Stimulated activated CD8-positive, alpha-beta memory T cell treated with anti-CD3 and anti-CD28 coated beads, Interleukin-4, amount 100 ng/mL, for 1 hour (primary cell): ENCODE measurements at places on chromosomes 7 and 10.

DNA sequence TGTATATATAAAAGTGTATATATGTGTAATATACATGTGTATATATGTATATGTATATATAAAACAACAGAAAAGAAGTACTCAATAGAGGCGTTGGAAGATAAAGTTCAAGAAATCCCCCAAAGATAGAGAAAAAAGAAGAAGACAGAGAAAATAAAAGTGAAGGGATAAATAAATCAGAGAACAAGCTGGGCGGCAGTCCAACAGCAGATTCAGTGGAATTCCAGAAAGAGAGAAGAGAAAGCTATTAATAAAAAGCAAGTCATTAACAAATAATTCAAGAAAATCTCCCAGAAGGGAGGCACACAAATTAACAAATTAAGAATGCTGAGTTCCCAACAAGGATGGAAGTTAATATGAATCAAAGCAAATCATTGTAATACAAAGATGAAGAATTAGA is 59.3 kb upstream of the RNF148 start:
- no peak for DNase-seq

- DNase-seq = no peak
Measured at GRCh38 chr7:157907091-157907490, 570.3 kb downstream of the DNAJB6 start.

- no peak for DNase-seq
Measured at GRCh38 chr7:28674359-28674782, 262.1 kb downstream of the CREB5 start.

DNA sequence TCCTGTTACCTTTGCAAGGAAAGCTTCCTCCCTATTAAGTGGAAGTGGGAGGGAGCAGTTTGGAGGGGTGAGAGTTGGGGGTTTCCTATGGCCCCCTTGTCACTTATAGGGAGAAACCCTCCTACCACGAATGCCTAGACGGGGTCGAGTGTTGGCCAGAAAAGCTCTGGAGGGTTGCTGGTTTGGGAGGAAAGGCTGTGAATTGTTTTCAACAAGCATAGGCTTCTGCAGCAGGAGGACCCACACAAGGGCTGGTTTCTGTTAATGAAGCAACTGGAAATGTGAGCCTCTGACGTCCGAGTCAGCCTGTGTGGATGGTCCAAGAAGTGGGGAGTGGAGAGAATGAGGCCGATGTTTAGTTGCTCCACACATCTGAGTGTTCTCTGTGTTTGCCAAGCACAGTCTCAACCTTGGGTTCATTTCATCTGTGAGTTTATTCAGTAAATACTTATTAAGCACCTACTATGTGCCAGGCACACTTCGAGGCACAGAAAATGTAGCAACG is 37.3 kb upstream of the LEP start:
- DNase-seq = no peak

- no peak for DNase-seq
Measured at GRCh38 chr10:61975391-61975932, 74.0 kb downstream of the ARID5B start.

DNA sequence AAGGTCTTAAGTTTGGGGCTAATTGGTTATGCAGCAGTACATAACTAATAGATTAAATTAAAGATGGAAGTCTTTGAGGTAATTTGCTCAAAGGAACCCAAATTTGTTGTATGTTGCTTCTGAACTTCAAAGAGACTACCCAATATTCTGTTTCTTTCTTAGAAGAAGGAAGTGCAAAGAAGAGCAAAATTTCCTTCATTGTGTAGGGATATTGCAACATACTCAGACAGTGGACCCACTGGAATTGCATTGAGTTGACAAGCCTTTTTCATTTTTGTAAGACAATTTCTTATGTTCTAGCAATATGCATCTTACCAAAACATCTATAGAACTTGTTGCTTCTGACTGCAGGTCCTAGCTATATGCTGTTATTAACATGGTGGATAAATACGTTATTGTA is 527.8 kb downstream of the SH2D4B start:
- no peak for DNase-seq

DNA sequence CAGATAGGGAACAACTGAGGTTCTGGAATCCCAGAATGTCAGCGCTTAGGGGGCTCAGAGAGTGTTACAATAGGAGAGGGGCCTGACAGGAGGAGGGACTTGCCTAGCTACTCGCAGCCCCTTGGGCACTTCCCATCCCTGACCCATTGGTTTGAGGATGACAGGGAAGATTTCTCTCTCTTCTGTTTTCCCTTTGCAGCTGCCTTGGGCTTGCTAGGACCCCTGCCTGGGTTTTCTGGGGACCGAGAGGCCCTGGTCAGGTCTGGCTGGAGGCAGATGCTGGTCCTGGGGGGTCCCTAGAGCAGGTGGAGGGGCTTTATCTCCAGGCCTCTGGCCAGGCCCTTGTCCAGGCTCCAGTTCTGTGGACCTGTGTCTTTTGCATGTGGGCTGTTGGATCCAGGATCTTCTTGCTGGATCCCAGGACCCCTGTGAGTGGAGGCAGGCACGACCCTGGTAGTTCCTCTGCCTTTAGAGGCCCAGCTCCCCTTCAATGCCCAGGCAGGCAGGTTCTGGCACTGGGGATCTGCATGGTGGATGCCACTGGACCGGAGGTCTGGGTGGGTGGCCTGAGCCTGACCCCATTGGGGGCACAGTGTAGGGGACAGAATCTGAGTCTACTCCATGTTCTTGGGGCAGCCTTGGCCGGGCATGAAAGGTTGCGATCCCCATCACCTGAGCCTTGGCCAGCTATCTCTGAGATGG is 26.9 kb downstream of the RAMP3 start:
- no peak for DNase-seq

DNA sequence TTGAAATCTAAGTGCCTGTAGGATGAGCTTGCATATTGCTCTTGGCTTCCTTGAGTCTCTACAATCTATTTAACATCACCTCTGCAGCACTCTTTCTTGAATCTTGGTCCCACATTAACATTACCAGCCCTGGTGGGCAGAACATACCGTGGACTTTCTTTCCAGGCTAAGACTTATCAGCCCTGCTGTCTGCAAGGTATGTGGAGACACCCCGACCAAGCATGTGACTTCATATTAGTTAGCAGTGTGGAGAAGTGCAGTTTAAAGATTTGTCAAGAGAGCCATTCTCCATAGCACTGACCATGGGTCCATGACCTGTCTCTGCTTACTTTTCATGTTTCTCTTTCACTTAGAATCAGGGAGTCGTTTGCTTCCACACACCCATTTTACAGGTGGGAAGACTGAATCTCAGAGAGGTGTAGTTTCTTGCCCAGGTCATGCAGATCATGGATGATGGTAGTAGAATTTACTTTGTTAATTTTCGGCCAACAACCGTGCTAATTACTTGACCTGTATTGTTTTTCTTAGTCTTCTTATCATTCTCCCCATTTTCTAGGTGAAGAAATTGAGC is 6.0 kb downstream of the CCNY start:
- DNase-seq = no peak

DNA sequence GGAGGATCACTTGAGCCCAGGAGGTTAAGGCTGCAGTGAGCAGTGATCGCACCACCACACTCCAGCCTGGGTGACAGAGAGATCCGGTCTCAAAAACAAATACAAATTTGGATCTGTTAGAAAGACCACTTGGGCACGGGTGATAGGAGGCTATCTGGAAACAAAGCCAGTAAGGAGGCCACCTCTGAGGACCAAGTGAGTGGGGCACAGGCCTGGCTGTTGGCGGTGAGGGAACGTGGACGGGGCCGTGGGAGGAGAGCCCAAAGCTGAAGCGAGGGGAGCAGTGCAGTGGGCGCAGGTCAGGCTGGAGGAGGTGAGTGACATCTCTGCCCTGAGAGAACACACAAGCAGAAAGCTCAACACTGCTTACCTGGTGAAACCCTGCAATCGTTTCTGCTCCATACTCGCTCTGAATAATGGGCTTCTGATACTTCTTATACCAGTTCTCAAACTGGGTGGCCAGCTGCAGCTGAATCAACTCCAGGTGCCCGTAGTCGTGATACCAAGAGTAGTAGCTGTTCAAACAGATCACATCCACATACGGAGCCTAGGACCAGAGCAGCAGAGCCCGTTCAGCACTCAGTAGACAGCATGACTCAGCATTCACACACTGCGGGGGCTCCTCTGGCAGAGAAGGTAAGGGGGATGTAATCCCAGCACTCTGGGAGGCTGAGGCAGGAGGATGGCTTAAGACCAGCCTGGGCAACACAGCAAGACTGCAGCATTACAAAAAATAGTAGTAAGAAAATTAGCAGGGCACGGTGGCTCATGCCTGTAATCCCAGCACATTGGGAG is 14.5 kb downstream of the GUSB start:
- DNase-seq = no peak

DNA sequence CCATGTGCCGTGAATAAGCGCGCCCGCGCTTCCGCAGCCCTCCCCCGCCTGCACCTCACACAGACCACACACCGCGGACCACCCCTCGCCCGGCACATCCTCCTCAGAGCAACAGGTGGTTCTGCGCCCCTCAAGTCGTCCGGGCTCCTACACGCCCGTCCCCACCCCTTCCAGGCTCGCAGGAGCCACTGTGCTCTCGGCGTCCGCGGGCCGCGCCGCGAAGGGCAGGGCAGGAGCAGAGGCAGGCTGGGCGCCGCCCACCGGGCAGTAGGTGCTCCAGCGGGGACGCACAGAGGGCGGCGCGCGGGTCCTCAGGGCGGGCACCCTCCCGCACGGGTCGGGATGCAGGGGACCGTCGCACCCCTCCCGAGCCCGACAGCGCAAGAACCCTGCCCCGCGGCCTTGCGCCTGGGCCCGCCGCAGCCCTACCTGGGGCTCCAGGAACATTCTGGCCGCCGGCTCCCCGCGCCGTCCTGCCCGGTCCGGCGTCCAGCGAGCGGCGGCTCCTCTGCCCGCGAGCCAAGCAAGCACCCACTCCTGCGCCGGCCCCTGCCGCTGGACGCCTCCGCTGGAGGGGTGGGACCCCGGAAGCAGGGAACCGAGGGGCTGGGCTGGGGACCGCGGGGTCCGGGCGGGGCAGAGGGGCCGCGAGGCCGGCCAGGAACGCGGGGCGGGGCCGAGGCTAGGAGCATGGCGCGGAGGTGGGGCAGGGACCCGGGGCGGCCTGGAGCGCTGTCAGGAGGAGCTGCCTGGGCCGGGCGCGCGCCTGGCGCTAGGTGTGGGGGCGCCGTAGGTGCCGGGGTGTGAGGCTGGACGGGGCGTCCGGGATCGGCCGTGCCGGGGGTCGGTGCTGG is 37.4 kb downstream of the RASGEF1A start:
- no peak for DNase-seq

GRCh38 chr10:62740885-62741745 is 63.4 kb upstream of the ADO start:
- no peak for DNase-seq

DNA sequence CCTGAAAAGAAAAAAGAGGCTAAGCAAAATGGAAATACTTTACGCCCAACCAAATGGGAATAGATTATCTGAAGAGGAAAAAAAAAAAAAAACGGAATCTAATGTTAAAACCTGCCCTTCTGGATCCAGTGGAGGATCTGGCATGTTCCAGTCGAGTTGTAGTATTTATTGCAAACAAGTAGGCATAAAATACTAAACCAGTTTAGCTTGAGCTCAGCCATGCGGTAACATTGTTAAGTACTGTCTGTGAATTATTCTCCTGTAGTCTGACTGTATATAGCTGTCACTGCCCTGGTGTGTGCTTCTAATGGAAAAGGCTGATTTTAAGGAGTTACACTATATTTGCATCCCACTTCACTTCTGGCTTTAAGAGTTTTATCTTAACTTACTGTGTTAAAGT is 40.3 kb downstream of the CELF2 start:
- DNase-seq = no peak
